ENCODE measurements at places on chromosomes 6 and 20. TPM values are rescaled to one million over a fixed set of nuclear protein-coding genes. Genes with fewer than 3 reads are reported as not detected.
A peak's percentile ranks its signal among the peaks of the same experiment; 100 is the strongest.

GRCh38 chr6:31309641-31310040, 37.7 kb upstream of the HLA-C start:
- no peak overlapping the region for H3K4me3 ChIP-seq
- DNase-seq, result no peak
- no peak overlapping the region for H3K27ac ChIP-seq
- H3K36me3 ChIP-seq, result no peaks in the 10 kb centered on the region

DNA sequence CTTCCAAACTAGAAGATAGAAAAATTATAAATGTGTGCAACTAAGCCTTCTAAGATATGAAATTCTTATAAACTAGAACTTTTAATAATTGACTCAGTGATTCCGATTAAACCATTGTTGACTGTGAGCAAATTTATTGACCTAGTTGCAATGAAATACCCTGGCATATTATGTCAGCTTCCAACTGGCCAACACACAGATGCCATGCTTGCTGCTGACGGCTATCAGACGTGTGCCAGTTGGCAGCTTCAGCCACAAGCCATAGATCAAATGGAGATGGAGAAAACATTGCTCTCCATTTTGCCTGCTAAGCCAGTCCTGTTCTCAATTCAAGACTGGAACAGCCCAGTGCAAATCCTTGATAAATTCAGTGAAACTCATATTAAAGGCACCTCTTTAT, 101.7 kb upstream of the HDGFL1 start:
- H3K4me3 ChIP-seq, result no peak overlapping the region
- H3K27ac ChIP-seq, result no peak overlapping the region
- no peaks in the 10 kb centered on the region for H3K27me3 ChIP-seq
- DNase-seq, result no peak
- H3K4me1 ChIP-seq, result no peaks in the 10 kb centered on the region

- DNase-seq, result no peak
- H3K36me3 ChIP-seq, result no peaks in the 10 kb centered on the region
- no peak overlapping the region for H3K4me3 ChIP-seq
- no peak overlapping the region for H3K27ac ChIP-seq
Measured at GRCh38 chr20:8073024-8073832, 53.7 kb upstream of the TMX4 start.

DNA sequence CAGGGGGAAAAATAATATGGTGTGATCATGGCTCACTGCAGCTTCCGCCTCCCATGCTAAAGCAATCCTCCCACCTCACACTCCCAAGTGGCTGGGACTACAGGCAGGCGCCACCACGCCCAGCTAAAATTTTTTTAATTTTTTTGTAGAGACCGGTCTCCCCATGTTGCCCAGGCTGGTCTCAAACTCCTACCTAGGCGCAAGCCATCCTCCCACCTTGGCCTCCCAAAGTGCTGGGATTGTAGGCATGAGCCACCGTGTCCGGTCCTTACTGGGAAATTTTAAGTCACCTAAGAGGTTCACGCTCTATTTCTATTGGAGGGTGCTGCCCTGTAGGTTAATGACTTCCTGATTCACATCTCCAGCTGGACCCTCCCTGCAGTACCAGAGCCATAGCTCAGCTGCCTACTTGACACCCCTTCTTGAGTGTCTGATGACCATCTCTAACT, 626 bp upstream of the CDK5RAP1 start:
- no peak for DNase-seq
- peak overlapping the region; percentile 76 for H3K4me3 ChIP-seq
- H3K36me3 ChIP-seq, result no peaks in the 10 kb centered on the region
- H3K27me3 ChIP-seq, result no peaks in the 10 kb centered on the region
- H3K27ac ChIP-seq, result peak overlapping the region; percentile 73
- peaks cover 25% of the 10 kb centered on the region for H3K4me1 ChIP-seq

Gene VSX1
- not detected for total RNA-seq

Gene ECHDC1
- total RNA-seq, result 65.0 TPM

Gene HLA-DOA
- total RNA-seq, result 6.9 TPM

Gene SYCP2L
- total RNA-seq, result not detected

Gene C20orf204
- total RNA-seq, result 2.4 TPM

DNA sequence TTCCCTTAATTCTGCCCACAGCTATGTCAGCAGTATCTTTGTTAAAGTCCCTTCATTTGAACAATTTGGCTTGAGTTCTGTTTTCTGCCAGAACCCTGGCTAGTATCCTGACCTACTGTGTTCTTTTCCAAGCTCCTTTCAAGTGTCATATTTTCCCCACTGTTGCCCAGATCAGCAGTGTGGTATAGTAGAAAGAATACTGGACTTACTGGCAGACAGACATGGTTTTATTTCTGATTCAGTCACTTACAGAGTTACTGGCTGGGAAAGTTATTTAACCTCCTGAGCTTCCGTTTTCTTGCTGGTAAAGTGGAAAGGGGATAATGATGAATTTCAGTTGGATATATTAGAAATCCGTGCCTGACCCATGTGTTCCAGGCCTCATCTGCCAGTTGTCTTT, 39.8 kb upstream of the RAB23 start:
- no peak overlapping the region for H3K4me3 ChIP-seq
- no peaks in the 10 kb centered on the region for H3K27me3 ChIP-seq
- no peak overlapping the region for H3K27ac ChIP-seq
- H3K4me1 ChIP-seq, result no peaks in the 10 kb centered on the region
- no peaks in the 10 kb centered on the region for H3K36me3 ChIP-seq
- no peak for DNase-seq

- peaks cover 12% of the 10 kb centered on the region for H3K4me1 ChIP-seq
- no peak for DNase-seq
- no peak overlapping the region for H3K27ac ChIP-seq
- no peak overlapping the region for H3K4me3 ChIP-seq
Measured at GRCh38 chr6:108838101-108838717, 10.0 kb upstream of the ARMC2 start.

Gene ACSS1
- total RNA-seq, result 24.5 TPM

Gene TSPO2
- total RNA-seq, result not detected

GRCh38 chr6:156866220-156867015, 89.2 kb downstream of the ARID1B start:
- H3K4me1 ChIP-seq, result peaks cover 19% of the 10 kb centered on the region
- H3K27ac ChIP-seq, result no peak overlapping the region
- no peak for DNase-seq
- no peak overlapping the region for H3K4me3 ChIP-seq
- no peaks in the 10 kb centered on the region for H3K36me3 ChIP-seq

GRCh38 chr6:120608826-120609225, 725.5 kb downstream of the TBC1D32 start:
- H3K27me3 ChIP-seq, result no peaks in the 10 kb centered on the region
- DNase-seq, result no peak
- no peaks in the 10 kb centered on the region for H3K36me3 ChIP-seq
- H3K4me3 ChIP-seq, result no peak overlapping the region

Gene SLC35D3
- total RNA-seq, result not detected

Gene AVP
- total RNA-seq, result not detected

DNA sequence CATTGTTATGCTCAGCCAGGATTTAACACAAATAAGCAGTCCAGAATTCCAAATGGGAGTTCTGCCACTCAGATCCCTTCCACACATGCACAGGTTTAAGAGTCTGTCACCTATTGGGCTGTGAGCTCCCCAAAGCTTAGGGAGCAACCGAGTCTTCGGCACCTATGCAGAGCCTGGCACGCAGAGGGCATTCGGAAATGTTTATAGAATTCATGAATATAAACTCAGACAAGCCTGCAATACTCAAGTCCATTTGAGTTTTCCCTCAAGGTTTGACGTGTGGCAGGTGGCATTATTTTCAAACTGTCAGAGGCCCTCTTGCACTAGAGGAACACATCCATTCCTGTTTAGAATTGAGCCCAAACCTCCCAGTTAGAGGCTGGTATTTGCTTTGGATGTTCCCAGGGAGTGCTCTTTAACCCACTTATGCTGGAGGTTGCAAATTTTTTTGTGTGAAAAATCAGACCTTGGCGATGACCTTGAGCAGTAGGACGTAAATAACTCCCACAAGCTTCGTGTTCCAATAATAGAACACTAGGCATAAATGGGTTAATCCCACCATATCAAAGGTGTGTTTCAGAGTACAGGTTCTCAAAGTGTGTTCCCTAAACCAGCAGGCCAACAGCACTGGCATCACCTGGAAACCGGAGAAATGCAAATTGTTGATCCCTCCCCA, 28.1 kb downstream of the MAP1LC3A start:
- peaks cover 23% of the 10 kb centered on the region for H3K36me3 ChIP-seq
- DNase-seq, result no peak
- H3K4me3 ChIP-seq, result no peak overlapping the region
- no peaks in the 10 kb centered on the region for H3K4me1 ChIP-seq

DNA sequence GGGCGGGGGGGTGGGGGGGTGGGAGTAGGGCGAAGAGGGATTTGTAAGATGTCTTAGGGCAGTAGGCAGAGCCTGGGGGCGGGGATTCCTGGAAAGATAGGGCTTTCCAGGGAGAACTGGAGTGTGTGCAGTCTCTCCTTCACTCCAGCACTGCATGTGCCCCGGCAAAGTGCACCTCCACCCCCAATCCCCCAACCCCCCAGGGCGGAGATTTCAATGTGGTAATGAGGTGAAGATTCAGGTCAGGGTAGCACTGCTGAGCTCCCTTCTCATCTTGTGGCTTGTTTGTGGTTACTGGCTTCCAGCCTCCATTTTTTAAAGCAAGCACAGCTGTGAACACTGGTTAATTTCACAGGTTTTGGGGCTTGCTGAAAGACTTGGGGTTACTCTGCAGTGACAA, 5.9 kb downstream of the TMEM239 start:
- no peak overlapping the region for H3K27ac ChIP-seq
- H3K4me3 ChIP-seq, result no peak overlapping the region
- DNase-seq, result peak; percentile 32
- peaks cover 5% of the 10 kb centered on the region for H3K27me3 ChIP-seq
- H3K4me1 ChIP-seq, result peaks cover 17% of the 10 kb centered on the region
- no peaks in the 10 kb centered on the region for H3K36me3 ChIP-seq

- no peaks in the 10 kb centered on the region for H3K4me1 ChIP-seq
- H3K27ac ChIP-seq, result no peak overlapping the region
- no peak overlapping the region for H3K4me3 ChIP-seq
Measured at GRCh38 chr6:33935439-33936080, 131.8 kb upstream of the MLN start.

DNA sequence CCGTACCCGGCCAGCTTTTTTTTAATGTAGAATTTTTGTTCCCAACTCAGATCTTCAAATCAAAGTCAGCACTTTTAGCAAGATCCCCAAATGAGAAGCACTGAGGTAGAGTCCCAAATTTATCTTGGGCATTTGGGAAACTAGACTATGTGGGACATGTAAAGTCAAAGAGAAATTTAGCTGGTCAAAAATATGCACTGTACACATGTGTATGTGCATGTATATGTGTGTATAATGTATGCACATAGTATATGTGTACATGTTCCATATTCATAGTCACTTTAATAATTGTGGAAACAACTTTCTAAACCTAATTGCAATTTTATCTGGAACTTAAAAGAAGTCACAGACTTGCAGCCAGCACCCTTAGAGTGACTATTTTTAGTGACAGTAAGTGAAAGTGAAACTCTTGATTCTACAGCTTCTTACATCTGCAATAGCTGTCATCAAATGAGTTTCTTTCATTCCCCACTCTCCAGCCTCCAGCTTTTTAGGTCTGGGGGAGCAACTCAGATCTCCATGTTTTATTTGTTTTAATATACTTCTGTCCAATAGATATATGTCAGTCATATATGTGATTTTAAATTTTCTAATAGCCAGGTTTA, 53.6 kb downstream of the CDC40 start:
- no peak for DNase-seq
- no peaks in the 10 kb centered on the region for H3K27me3 ChIP-seq
- H3K4me1 ChIP-seq, result peaks cover 6% of the 10 kb centered on the region
- H3K4me3 ChIP-seq, result no peak overlapping the region
- H3K36me3 ChIP-seq, result peaks cover 10% of the 10 kb centered on the region
- no peak overlapping the region for H3K27ac ChIP-seq

GRCh38 chr20:50279988-50280850, 89.6 kb downstream of the CEBPB start:
- DNase-seq, result no peak
- H3K27me3 ChIP-seq, result no peaks in the 10 kb centered on the region
- H3K27ac ChIP-seq, result no peak overlapping the region

Gene GJA10
- not detected for total RNA-seq

DNA sequence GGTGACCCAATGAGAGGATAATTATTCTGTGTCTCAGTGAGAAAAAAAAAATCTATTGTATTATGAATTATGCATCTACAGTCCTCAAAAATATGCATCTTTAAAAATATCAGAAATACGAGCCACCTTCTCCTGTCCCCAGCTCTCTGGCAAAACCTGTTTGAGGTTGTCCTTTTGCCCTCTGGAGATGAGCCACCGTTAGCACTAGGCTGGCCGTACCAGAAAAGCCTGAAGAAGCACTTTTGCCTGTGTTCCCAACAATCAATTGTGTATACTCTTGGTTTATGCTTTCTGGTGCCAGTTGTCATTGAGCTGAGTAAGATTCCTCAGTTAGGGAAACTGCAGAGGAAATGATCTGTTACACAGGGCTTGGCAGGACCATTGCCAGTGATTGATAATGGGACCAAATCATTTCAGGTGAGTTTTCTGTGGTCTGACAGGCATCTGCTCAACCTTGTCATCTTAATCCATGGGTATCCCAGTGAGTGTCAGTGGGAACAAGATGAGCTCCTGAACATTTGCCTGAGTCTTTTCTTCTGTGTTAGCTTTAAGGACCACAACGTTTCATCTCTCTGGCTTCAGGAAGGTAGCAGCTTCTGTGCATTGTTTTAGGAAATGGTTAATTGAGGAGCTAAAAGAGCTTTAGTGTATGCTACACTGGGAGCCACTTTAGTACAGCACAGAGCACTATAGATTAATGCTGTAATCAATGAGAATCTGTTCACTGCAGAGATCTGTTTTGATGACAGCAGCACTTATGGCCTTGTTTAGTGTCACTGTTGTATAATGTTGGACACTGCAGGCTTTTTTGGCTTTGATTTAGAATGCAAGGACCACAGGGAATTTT, 330.1 kb downstream of the RIMS1 start:
- no peaks in the 10 kb centered on the region for H3K36me3 ChIP-seq
- H3K4me3 ChIP-seq, result no peak overlapping the region
- DNase-seq, result no peak
- no peaks in the 10 kb centered on the region for H3K27me3 ChIP-seq
- no peak overlapping the region for H3K27ac ChIP-seq

Gene BPIFB2
- total RNA-seq, result not detected

DNA sequence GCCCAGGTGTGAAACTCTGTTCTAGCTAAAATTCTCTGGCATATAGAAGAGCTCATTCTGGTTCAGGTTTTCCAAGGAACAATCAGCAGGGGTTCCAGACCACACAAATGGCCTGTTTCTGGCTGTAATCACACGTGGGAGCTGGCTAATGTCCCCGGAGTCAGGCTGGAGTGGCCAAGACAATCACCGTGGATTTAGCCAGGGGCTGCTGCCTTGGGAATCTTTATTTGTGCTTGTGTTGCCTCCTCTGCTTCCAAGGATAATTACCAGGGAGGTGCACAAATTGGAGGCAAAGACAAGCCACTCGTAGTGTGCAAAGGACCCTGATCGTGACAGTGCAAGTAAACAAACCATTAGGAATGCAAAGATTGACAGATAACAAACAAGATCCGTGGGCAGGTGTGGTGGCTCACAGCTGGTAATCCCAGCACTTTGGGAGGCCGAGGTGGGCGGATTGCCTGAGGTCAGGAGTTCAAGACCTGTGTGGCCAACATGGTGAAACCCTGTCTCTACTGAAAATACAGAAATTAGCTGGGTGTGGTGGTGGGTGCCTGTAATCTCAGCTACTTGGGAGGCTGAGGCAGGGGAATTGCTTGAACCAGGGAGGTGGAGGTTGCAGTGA, 77.3 kb downstream of the KCNB1 start:
- DNase-seq, result no peak
- H3K27me3 ChIP-seq, result peaks cover 3% of the 10 kb centered on the region
- H3K4me1 ChIP-seq, result no peaks in the 10 kb centered on the region
- H3K4me3 ChIP-seq, result no peak overlapping the region
